ENCODE measurements at places on chromosomes 16 and 17.

- no peak for DNase-seq
Measured at GRCh38 chr17:50186661-50187393, 14.6 kb downstream of the COL1A1 start.

- no peak for DNase-seq
Measured at GRCh38 chr16:22016927-22017326, 9.0 kb downstream of the MOSMO start.

DNA sequence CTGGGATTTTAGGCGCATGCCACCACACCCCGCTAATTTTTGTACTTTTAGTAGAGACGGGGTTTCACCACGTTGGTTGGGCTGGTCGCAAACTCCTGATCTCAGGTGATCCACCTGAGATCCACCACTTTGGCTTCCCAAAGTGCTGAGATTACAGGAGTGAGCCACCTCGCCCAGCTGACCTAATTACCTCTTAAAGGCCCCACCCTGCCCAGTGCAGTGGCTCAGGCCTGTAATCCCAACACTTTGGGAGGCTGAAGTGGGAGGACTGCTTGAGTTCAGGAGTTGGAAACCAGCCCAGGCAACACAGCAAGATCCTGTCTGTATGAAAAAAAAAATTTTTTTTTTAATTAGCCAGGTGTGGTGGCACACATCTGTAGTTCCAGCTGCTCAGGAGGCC lies 2.9 kb upstream of the COASY start:
- DNase-seq: no peak

- no peak for DNase-seq
Measured at GRCh38 chr17:56320443-56320842, 167.2 kb downstream of the ANKFN1 start.

DNA sequence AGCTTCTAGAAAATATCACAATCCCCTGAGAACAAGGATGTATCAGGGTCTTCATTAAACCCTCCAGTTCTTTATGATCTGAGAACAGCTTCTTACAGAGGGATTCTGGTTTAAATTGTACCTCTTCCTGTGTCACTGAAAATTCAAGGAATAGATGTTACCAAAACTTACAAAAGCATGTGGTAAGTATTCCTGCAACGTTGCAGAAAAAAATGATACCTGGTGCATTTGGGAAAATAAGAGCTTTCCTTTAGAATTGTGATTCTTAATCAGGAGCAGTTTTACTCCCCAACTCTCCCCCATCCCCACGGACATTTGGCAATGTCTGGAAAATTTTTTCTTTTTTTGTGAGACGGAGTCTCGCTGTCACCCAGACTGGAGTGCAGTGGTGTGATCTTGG lies 7.3 kb downstream of the SLFN14 start:
- no peak for DNase-seq

GRCh38 chr16:27982184-27982583 lies 81.3 kb downstream of the GSG1L start:
- no peak for DNase-seq

DNA sequence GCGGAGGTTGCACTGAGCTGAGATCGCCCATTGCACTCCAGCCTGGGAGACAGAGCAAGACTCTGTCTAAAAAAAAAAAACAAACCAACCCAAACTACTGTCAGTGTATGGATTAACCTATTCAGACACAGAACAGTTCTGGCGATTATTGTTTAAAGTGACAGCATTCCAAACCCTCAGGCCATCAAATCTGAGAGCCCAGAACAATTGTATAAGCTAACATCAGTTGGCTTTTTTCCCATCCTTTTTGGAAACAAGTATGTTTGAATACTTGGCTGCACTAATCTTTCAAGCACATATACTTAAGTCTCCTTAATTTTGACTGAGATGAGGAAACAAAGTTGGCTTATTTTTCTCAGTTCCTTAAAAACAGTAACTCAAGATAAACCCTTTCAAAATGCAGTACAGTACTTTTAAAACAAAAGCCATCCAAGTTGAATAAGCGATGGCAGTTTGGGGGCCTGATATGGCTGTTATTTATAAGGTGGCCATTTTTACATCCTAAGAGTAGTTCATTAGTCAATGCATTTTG lies 1.4 kb downstream of the ZSWIM7 start:
- DNase-seq: no peak

GRCh38 chr16:28986046-28986445 lies 1.2 kb downstream of the LAT start:
- DNase-seq: no peak

DNA sequence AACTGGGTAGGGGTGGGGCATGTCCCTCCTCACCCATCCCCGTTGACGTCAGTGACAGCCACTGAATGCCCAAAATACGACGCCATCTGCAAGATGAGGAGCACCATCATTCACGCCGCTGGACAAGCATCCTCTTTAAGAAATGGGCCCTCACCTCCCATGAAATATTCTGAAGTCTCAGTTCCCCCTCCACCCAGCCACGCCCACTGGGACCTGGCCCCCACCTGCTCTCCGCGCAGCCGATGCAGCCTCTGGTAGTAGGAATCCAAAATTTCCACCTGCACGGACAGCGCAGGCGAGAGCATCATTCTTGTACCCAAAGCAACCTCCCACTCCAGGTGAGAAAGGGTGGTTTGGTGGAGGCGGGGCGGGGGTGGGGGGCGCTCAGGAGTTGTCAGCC lies 5.6 kb downstream of the ITGA2B start:
- DNase-seq: no peak

DNA sequence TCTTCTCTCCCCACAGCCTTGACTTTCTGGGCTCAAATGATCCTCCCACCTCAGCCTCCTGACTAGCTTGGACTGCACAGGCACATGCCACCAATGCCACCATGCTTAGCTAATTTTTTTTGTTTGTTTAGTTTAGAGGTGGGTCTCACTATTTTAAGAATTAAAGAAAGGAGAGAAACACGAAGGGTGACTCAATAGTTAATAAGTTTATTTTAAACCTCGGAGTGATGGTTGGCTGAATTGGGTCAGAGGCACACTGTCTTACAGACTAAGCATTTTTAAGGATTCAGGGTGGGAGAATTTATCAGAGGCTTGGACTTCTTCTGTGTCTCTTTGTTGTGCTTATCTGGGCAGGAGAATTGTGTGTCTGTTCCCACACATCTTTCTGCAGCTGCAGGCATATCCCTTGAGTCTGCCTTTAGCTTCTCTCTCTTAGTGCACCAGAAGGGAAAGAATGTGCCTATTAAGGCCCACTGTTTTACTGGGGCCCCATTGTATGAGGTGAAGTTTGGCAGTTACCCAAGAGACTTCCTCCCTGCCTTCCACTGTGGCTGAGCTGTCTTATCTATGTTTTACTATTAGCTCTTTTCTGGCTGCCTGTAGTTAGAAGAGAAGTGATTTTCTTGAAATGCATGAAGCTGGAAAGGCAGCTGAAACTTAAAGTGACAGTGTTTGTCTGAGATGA lies 2172.0 kb downstream of the TP53TG3F start:
- DNase-seq: no peak

GRCh38 chr16:57383276-57384247 lies 11.3 kb downstream of the CX3CL1 start:
- peak; percentile 68 for DNase-seq

DNA sequence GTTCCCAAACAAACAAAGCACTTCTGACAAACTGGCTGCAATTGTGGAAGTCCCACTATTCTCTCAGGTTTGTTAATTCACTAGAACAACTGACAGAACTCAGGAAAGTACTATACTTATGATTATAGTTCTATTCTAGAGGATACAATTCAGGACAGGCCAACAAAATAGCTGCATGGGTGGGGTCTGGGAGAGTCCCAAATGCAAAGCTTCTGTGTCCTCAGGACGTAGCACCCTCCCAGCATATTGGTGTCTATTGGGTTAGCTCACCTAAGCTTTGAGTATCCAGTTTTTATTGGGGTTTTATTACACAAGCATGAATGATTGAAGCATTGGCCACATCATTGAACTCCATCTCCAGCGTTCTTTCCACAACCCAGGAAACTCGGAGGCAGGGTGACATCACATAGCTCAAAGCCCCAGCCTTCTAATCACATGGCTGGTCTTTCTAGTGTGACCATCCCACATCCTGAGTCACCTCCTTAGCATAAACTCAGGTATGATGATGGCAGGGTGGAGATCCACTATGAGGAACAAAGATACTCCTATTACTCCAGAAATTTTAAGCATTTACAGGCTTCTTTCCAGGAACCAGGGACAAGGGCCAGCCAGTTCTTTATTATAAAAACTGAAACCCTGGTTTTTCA lies 43.9 kb upstream of the CCNF start:
- no peak for DNase-seq

DNA sequence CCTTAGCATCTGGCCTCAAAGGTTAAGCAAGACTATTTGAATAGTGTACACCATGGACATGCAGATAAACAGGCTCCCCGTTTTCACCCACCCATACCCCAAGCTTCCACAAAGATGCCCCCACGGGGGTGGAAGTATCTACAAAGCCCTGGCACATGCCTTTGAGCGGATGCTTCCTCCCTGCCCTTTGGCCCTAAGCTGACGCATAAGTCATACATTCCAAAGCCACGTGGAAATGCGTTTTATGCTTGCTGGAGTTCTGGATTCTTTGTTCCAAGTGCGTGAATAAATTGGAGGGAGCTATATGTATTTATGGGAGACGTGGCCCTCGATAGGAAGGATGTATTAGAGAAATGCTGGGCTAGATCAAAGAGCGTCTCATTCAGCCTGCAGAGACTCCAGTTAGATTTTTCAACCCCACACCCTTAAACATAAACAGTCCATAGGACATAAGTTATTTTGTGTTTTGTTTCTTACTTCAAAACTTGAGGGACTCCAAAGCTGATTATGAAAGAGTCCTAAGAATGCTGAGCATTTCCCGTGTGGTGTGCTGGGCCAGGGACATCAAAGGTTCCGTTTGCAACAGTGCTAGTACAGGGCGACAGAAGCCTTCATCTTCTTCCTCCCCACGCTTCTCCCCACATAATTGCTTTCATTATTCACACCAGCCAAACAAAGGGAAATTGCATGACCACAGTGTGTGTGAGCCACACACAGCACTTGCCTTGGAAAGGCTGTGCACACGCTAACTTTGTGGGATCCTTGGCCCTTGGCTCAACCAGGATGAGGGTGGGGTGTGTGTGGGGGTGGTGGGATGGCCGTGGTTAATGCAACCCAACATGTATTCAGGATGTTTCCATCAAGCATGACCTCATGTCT lies 73.6 kb downstream of the WIPI1 start:
- DNase-seq: peak; percentile 70

GRCh38 chr17:45745601-45746494 lies 38.3 kb upstream of the CRHR1 start:
- DNase-seq: no peak

DNA sequence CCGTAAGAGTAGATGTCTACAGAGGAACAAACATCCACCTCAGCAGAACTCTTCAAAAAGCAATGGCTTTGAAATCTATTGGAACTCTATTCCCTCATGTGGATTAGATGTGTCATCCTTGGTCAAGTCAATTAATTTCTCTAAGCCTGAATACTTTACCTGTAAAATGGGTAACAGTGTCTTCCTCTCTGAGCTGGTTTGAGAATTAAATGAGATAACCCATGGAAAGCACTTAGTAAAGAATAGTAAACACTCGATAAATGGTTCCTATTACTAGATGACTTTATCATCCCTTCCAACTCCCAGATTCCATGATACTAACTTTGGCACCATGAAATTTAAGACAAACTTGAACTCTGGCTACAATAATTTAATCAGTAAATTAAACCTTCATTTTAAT lies 89.1 kb downstream of the SKAP1 start:
- DNase-seq: no peak

DNA sequence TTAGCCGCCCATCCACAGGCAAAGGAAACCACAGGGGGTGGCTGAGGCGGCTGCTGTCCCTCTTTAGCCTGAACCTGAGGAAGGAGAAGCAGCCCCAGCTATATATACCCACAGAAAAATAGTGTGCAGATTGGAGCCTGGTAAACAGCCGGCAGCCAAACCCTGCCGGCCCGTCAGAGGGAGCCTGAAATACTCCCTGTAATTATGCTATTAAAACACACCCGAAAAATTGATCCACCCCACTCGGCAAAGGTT lies 6.8 kb downstream of the PIEZO1 start:
- no peak for DNase-seq

DNA sequence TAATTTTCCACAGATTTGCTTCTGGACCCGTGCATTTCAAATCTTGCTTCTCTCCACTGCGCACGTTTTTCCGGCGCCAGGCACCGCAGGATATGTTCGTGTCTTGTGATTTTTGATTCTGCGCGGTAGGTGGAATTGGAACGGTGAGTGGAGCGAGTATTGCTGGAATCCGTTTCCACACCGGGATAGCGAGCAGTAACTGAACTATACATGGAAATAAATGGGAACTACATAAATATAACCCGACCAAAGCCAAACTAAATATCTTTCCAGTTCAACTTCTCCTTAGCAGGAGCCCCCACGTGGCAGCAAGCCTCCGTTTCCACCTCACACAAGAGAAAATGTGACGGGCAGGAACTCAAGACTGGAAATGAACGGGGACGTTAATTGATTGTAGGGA lies 154.0 kb downstream of the SEC14L1 start:
- no peak for DNase-seq

- no peak for DNase-seq
Measured at GRCh38 chr16:50677351-50677750, 3.8 kb downstream of the SNX20 start.

DNA sequence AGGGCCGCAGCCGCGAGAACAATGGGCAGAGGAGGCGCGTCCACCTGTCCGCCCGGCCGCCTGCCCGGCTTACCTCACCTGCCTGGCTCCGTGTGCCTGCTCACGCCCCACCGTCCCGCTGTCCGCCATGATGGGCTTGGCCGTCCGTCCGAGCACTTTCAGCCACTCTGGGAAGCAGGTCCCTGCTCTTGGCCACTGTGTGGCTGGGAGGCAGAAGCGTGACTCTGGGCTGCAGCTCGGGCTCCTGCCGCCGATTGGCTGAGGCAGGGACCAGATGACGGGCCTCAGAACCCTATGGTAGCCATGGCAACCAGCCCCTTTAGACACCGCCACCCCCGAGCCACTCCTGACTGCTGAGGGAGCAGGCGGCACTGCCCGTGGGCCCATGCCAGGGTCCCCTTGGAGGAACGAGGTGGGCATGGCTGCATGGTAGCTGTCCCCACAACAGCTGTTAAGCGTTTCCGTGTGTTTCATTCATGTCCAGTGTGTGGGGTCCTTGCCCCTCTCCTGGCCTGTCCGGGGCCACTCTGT lies 8.9 kb upstream of the AXIN1 start:
- DNase-seq: no peak

- no peak for DNase-seq
Measured at GRCh38 chr17:64718058-64718457, 56.0 kb upstream of the SMURF2 start.

GRCh38 chr17:8108972-8109660 lies 9.2 kb downstream of the ALOXE3 start:
- DNase-seq: no peak

- peak; percentile 69 for DNase-seq
Measured at GRCh38 chr16:11949527-11949926, 7.7 kb upstream of the NPIPB2 start.

- DNase-seq: no peak
Measured at GRCh38 chr17:31579265-31579664, 187.8 kb downstream of the RAB11FIP4 start.

DNA sequence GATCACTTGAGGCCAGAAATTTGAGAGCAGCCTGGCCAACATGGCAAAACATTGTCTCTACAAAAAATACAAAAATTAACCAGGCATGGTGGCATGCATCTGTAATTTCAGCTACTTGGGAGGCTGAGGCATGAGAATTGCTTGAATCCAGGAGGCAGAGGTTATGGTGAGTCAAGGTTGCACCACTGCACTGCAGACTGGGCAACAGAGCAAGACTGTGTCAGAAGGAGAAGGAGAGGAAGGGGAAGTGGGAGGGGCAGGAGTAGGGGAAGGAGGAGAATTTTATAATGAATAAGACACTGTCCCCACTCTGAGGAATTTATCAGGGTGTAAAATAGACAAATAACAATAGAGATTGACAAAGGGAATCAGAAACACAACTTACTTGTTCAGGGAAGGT lies 440.6 kb upstream of the DYNLRB2 start:
- no peak for DNase-seq

- no peak for DNase-seq
Measured at GRCh38 chr16:65463652-65464260, 341.9 kb upstream of the CDH11 start.

All from fibroblast of skin of scalp (primary cell).